Adipocyte (in vitro differentiated cells): ENCODE measurements at places on chromosomes 5 and 9.

DNA sequence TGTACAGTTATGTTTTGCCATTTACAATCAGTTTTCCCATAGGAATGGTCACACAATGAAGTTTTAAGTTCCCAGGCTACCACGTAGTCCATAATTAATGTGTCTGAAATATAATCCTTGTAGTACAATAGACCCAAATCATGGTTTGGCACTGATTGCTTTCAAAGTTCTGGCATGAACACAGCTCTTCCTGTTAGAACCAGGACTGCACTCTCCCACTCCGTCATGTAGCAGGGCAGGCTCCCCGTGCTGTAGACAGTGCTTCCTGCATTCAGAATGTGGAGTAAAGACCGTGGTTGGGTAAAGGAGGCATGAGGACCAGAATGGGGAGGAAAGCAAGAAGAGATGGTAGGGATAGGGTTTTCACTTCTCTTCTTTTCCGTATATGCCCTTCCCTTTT lies 4.0 kb downstream of the SEC61B start:
- DNase-seq: no peak

- no peak for DNase-seq
Measured at GRCh38 chr9:88596376-88596775, 61.4 kb downstream of the NXNL2 start.

DNA sequence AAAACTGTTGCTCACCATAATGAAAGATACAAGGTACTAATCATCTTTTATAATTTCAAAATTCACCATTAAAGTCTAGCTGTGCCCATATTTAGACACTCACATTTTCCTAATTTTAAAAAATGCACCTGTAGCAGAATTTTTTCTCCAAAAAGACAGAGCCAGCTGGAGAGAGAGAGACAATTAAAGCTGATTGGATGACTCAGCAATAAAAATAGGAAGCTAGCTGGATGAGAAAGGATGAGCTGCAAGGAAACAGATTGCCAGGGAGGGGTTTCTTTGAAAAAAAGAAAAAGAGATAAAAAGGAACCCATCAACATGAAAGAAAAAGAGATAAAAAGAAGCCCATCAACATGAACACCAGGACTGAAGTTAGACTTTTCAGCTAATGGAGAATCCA lies 73.8 kb downstream of the HCN1 start:
- no peak for DNase-seq

GRCh38 chr9:33856247-33856646 lies 39.3 kb downstream of the UBE2R2 start:
- no peak for DNase-seq

DNA sequence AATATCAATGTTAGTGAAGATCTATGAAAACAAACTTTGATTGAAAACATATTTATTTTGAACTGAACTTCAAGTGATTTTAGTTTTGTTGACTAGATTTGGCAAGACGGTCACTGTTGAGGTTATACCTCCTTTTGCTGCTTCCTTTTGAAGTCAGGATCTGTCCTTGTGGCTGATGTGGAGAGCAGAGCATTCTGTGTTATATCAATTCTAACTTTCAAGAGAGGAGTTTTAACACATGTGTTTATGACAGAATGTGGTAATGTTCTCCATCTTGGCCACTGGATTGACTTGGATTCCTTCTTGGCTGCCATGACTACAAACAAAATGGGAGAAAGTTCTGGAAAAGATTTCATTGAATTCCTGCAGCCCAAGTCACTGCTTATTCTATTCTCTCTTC lies 104.0 kb upstream of the ACTBL2 start:
- no peak for DNase-seq

GRCh38 chr5:133847301-133847700 lies 121.1 kb downstream of the C5orf15 start:
- no peak for DNase-seq

GRCh38 chr9:91166796-91167366 lies 194.8 kb downstream of the AUH start:
- DNase-seq: peak; percentile 54

- no peak for DNase-seq
Measured at GRCh38 chr5:31617867-31618266, 21.1 kb upstream of the PDZD2 start.

DNA sequence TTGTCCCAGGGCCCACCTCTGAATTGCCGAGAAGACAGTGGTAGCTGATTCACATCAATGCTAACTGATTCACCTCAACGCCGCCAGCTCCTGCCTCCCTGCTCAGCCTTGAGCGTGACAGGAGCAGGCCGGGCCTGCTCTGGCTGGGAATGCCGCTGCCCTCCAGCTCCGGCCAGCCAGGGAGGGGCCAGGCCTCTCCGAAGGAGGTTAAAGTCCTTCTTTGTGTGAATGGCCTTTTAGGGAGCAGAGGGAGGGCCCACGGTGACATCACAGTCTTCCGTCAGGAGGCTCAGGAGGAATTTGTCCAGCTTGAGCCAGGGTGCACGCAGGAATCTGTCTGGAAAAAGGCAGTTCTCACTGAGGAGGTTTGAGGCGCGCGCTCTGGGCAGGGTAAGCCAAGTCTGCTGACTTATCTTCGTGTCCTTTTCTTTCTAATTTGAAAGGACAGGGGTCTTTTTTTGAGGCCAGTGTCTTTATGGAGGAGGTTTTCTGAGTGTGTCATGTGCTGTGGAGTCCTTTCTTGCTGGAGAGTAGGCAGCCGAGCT lies 82.7 kb downstream of the C9orf152 start:
- peak; percentile 95 for DNase-seq

DNA sequence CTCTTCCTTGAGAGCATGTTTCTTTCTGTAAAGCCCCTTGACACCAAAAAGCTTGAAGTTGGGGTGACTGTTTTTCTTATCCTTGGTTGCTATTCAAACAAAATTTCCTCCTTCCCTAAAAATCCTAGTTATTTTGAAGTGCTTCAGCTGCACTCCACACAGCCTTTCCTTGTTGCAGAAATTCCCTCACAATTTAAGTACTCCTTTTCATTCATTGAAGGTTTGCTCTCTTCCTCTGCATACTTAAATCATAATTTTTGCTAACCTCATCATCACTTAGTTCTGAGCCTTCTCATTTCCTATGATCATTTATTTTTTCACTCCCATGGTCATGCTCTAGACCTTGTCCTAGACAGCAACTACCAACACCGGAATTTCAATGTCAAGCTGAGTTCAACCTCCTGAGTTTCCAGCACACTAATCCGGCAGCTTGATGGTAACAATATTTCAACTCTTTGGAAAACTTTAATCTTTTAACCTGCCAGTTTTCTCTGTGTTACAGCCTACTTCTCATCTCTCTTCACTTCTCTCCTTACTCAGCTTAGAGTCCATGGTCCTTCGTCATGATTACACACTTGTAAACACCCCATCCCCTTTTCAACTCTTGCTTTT lies 78.7 kb upstream of the ACTBL2 start:
- DNase-seq: no peak

DNA sequence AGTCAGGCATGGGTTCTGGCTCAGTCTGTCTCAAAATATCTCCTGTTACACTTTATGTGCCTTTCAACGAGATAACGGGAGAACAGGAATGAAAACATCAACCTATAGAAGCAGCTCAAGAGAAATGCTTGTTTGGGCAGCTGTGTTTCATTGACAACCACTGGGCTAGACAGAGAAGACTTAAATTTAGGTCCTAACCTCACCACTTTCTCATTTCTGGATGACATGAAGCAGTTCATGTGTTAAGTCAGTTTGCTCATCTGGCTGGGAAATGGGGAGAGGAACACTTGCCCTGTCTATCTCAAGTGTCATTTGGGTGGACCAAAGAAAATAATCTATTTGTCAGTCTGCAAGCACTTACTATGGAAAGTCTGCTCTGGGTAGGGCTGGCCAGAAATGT lies 66.7 kb upstream of the PCA3 start:
- no peak for DNase-seq

DNA sequence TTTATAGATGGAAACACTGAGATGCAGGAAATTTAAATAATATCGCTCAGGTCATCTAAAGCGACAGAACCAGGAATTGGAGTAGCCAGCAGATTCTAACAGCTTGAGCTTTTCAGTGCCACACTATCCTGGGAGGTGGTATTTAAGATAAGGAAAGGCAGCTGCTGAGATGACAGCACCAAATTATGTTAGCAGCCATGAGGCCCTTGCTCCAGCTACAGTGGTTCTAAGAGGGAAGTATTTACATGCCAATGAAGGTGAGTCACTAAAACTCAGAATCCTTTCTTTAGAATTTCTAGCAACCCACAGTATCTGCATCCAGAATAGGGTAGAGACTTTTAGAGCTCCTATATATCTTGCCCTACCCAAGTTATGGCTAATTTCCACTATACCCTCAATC lies 127.0 kb upstream of the VLDLR start:
- peak; percentile 76 for DNase-seq

DNA sequence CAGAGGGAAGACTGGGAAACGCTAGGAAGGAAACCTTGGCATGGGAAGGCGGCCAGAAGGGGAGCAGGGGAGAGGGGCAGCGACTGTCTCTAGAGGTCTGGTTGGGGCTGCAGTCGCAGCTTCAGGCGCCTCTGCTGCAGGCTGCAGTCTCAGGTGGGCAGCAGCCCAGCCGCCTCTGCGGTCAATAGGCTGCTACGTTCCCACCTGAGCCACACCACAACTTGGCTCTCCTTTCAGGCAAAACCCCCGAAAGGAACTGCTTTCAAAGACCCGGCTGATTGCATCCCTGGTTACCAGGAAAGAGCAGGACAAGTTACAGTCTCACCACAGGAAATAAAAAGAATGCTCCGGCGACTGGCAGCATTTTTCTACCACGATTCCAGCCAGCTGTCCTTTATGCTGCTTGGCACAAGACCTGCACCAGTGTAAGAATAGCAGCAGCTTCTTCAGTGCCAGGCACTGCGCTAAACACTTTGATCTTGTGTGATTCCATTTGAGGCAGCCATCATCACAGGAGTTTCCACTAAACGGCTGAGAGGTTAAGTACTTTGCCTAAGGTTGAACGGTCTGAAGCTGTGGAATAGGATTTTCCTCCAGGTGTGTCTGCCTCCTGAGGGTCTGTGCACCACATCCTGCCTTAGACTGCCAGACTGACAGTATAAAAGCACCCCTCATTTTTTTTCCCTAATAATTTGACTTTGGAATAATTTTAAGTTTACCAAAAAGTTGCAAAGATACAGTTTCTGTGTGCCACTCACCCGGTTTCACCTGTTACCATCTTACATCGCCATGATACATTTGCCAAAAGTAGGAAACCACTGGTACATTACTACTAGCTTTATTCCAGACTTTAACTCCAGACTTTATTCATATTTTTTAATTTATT lies 7.5 kb downstream of the RPS14 start:
- no peak for DNase-seq
